Mucosa of gallbladder (tissue), 1 donor: ENCODE measurements at places on chromosomes 4 and X. TPM values are rescaled to one million over a fixed set of nuclear protein-coding genes. Genes with fewer than 3 reads are reported as not detected.

DNA sequence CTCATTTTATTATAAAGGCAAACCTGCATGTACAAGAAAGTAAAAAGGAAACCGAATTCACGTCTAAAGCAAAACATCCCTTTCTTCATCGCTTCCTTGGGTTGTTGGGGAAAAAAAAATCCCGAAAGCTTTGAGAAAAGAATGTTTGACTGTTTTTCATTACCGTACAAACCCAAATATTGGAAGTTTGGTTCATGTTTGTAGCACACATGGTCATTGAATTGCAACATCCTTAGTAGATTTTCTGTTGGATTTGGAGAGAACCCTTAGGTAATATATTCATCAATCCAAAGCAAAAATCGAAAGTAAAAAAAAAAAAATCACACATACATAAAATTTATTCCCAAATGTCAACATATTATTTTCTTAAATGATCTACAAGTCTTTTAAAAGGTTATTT, 420.3 kb downstream of the MAPK10 start:
- no peak for DNase-seq

GRCh38 chr4:20554134-20554533, 146.1 kb upstream of the PACRGL start:
- DNase-seq: no peak

DNA sequence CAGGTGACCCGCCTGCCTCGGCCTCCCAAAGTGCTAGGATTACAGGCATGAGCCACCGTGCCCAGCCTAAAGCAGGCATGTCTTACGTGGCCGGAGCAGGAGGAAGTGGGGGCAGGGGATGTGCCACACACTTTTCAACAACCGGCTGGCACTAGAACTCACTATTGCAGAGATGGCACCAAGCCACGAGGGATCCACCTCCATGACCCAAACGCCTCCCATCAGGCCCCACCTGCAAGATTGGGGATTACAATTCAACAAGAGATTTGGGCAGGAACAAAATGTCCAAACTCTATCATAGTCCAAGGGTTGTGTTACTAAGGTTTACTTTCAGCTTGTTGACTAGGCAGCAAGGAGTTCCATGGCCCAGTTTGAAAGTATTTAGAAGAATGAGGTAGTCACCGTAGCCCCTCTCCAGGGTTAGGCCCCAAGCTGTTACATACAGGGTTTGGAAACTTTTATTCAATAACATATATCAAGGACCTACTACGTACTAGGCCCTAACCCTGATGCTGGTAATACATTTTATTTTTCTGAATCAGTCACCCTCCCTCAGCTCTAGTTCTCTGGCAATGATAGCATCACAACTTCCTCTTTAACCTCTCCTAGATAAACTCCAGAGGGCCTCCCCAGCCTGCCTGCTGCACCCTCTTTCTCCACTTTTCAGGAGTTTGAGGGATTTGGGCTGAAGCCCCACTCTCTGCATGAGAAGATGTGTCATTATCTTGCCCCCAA, 18.0 kb upstream of the TBC1D14 start:
- DNase-seq: no peak

NEIL3 gene
- total RNA-seq: 0.46 TPM

- DNase-seq: no peak
Observed at GRCh38 chr4:135239964-135240363, 1038.4 kb upstream of the PABPC4L start.

DNA sequence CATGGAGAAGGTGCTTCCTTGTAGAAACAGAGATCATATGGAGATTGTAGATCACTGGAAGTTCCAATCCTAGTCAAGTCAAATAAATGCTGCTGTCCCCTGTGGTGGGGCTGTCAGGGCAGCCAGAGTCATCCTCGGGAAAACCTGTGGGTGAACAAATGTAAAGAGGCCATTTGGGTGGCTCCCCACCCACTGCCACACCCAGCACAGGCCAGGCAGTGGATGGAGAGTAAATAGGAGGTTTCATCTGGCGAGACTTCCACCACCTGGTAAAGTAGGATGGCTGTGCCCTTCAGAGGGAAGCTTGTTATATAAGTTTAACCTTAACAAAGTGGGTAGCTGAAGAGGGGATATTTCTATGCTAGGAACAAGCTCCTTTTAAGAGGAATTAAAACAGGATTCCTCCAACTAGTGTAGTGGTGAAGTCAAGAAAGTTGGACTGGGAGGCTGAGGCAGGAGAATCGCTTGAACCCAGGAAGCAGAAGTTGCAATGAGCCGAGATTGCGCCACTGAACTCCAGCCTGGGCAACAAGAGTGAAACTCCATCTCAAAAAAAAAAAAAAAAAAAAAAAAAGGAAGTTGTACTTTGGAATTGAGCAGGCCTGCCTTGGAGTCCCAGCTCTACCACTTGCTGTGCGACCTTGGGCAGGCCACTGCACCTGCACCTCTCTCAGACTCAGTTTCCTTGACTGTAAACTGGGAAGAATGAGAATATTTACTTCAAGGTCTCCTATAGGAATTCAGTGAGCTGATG, 273.7 kb downstream of the PTTG2 start:
- no peak for DNase-seq

- no peak for DNase-seq
Observed at GRCh38 chrX:68874076-68874475, 45.3 kb downstream of the EFNB1 start.

DNA sequence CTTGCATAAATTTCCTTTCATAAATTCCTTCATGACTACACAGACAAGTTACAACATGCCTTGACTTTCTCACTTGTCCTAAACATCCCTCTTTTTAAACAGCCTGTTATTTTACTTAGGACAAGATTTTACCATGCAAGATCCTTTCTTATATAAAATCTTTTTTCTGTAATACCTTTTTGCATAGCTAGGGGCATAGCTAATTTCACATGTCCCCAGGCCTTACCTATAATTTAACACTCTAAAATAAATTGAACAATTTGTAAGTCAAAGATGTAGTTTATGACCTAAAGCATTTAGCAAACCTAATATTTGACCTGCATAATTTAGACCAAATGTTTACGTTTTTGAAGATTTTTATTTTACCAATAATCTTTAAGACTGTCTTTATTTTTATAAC, 396.3 kb upstream of the FSTL5 start:
- DNase-seq: no peak

ZNF732 gene
- total RNA-seq: not detected

ZBTB33 gene
- total RNA-seq: 19.9 TPM

ADRA2C gene
- 6.4 TPM for total RNA-seq

- DNase-seq: no peak
Observed at GRCh38 chr4:82839624-82840023, 41.0 kb upstream of the SCD5 start.

TMSB15A gene
- not detected for total RNA-seq

DNA sequence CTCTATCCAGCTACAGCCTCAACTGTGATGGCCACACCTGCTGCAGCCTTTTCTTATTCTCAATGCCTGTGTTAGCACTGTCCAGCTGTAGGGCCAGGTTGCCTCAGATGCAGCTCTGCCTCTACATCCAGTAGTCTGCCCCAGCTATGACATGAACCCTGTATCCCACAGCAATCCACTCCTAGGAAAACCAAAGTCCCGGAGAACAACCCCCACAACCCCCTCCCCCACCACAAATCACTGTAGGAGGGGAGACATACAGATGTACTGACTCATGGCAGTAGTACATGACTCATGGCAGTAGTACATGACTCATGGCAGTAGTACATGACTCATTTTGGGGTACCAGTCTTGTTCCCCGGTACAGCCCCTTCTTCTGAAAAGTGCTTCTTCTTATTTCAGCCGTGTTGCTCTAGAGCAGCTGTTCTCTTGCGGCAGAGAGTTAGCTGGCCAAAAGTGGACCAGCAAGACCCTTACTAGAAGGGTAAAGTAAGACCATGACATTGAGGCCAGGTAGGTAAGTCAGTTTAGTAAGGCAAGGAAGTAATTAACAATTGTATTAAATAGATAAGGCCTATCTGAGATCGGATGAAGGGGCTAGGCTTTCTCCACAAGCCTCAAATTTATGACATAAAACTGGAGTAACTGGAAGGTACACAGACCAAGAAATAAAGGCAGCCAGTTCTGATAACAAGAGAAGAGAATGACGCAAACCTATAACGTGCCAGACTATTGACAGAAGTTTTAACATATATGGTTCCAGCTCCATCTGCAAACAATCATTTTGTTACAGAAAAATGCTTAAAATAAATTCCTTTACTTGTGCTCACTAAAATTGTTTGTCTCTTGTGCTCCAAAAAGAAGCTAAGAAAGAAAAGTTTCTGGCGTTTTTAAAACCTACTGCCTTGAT, 221.4 kb downstream of the TACR3 start:
- no peak for DNase-seq

DNA sequence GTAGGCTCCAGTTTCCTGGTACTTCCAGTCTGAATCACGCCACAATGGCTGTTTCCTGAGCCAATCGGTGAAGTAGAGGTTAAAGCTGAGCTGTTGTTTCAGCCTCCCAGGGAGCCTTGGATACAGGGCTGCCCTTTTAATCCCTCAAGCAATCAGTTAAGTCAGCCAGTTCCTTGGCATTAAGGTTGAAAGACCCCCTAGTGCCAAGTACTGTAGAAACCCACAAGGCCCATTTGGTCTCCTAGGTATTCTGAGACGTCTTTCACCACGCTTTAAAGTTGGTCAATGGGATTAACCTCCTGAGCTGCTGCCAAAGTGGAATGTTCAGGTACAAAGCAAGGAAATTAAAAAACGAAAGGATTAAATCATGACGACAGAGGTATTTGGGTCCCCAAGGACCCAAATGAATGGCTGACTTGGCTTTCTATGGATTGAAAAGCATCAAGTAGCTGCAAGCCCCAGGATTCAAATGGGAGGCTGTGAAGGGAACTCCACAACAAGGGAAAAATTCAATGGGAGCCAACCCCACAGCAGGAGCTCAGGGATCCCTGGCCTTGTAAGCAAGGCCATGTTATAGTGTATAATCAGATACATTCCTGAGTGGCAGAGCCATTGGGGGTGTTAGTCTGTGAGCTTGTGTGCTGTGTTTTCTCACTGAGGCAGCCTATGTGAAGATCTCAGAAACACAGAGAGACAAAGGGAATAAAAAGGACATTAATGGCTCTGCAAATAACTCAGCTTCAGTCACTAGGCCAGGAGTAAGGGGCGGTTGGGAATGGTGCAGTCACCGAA, 86.0 kb downstream of the ATG4A start:
- DNase-seq: no peak

GRCh38 chrX:139758809-139759208, 50.8 kb upstream of the MCF2 start:
- no peak for DNase-seq

GRCh38 chr4:19803406-19803805, 448.3 kb upstream of the SLIT2 start:
- DNase-seq: no peak

GRCh38 chrX:130176354-130176776, 4.6 kb downstream of the RAB33A start:
- no peak for DNase-seq

GRCh38 chr4:152510349-152511147, 25.3 kb downstream of the FBXW7 start:
- no peak for DNase-seq

DNA sequence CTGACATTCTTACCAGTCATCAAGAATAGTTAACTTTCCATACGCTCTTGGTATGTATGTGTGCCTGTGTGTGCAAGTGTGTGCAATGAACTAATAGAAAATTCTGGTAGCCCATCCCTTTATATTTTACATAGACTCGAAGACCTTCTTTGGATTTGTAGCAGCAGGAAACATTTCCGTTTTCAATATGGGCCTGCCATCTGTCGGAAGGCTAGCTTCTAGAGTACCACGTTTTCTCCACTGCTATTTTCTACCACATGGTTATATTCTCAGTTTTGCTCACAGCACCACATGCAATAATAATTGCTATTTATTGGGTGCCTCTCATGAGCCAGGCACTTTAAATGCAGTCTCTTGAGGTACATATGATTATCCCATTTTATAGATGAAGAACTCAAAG, 47.9 kb upstream of the PTCHD1 start:
- no peak for DNase-seq

INTS6L gene
- 10.5 TPM for total RNA-seq
